ENCODE measurements at places on chromosomes 11 and 22.

DNA sequence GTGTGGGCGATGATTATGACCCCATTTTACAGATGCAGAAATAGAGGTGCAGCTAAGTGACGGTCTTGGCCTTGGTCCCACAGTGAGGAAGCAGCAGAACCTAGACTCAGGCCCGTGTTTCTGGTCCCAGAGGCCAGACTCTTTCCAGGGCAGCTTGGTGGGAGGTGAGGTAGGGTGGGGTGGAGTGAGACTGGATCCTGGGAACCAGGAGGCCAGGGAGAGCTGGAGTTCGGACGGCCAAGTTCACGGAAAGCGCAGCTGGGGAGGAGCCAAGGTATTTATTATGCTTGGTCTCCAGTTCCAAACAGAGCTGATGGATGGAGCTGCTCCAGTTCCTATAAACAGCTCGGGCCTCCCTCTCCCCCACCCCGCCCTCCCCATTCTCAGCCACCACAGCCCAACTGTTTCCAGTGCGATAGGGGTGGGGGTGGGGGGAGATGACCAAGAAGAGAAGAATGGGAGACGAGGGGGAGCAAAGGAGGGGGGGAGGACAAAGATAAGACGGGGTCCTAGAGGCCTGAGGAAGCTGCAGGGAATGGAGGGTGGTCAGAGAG lies 16.2 kb downstream of the LRRC32 start:
- peak; percentile 92 for DNase-seq

DNA sequence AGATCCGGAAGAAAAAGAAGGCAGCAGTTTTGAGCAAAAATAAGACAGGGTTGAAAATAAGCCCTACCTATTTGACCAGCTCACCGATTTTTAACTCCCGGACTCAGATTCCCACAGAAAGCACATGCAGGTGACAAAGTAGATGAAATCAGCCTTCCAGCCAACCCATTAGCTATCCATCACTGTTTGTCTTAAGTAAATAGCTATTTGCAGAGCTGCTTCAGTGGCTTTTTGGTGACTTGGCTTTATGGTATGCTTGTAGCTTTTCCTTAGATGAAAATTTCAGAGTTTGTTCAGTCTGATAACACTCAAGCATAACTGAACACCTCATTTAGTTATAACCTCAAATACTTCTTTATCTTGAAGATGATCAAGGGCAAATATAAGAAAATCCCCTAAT lies 192.6 kb downstream of the HIPK3 start:
- DNase-seq, result peak; percentile 58

GRCh38 chr11:61256710-61257482 lies 15.9 kb downstream of the PGA5 start:
- DNase-seq, result no peak

DNA sequence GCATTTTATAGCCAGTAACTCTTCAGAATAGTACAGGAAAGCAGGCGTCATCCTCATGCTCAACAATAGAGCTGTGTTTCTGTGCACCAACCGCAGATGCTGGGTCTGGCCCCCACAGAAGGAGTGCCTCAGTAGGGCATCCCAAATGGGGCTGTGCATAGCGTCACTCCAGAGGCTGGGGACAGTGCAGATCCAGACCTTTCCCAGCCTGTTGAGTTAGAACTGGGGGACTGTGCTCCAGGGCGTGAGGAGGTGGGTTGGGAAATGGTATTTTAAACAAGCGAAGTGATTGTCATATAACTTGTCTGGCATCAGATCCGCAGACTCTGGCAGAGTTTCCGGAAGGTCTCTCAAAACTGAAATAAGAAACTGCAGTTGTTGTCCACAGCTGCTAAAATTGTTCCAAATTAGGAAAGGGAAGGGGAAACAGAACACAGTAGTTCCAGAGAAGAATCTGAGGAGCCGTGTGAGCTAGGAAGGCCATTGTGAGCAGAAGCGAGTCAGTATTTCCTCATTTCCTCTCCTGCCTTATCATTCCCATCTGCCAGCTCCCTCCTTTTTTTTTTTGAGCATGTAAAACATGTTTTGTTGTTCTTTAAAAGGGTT lies 52.2 kb downstream of the JAM3 start:
- peak; percentile 46 for DNase-seq

DNA sequence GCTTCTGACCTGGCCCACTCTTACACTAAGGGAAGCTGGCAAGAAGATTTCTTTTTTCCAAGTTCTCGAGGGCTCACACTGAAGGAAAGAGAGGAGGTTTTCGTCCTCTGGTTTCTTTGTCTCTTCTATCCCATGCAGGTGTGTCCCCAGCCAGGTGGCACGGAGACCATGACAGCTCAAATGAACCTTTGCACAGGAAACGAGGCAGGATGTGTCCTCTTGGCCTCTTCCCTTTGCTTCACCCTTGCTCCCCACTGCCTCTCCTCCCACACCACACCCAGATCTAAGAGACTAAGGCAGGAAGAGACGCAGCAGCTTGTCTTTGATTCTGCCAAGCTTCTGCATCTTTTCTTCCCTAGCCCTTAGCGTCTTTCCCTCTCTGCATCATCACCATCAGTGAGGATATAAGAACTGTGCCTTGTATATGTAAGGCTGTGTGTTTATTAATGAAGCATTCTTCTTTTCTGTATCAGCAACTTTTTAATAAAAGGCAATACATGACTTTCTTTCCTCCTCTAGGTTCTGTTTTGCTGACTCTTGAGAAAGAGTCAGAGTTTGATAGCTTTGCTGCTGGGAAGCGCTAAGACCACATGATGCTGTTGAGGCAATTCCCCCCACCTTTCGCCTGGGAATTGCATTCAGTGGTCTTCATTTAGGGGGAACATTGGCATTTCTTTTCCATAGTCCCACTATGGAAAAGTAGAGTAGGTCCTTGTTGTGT lies 56.0 kb upstream of the PARVA start:
- DNase-seq, result no peak

DNA sequence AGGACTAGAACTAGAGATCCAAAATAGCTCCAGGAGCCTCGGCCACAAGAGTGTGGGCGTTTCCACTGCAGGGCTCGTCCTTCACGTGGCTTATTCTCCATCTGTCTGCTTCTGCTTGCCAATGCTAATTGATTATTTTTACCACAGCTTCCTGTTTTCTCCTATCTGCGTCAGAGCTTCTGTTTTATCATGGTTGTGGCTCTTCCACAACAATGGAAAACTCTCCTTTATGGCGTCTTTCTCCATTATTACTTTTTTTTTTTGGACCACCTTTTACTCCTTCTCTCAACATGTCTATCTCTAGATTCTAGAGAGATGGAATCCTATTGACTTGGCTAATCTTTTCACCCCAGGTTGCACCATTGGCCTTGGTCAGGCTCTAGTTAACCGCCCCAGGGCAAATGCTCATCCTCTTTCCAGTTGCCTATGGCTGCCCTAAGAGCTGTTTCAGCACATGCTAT lies 25.9 kb downstream of the CAT start:
- DNase-seq, result no peak

GRCh38 chr11:46352063-46352841 lies 5.0 kb downstream of the DGKZ start:
- no peak for DNase-seq

DNA sequence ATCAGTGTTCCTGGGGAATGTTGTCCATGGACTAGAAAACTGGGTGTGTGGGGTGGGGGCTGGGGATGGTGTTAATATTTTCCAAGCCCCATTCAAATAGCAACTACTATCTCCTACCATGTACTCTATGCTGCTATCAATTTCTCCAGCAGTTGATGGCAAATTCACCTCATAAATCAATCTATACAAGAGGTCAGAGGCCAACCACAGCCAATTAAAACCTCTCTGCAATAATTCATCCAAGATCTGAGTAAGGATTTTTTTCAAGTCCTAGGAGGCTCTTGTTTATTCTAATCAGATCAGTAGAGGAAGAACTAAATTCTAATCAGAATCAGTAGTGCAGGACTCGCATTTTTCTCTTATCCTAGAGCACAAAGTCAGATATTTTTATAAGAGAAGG lies 73.4 kb upstream of the WT1 start:
- no peak for DNase-seq

- peak; percentile 70 for DNase-seq
Measured at GRCh38 chr11:12922418-12922817, 86.7 kb upstream of the RASSF10 start.

GRCh38 chr11:121478895-121479697 lies 26.3 kb upstream of the SORL1-AS1 start:
- DNase-seq, result no peak

DNA sequence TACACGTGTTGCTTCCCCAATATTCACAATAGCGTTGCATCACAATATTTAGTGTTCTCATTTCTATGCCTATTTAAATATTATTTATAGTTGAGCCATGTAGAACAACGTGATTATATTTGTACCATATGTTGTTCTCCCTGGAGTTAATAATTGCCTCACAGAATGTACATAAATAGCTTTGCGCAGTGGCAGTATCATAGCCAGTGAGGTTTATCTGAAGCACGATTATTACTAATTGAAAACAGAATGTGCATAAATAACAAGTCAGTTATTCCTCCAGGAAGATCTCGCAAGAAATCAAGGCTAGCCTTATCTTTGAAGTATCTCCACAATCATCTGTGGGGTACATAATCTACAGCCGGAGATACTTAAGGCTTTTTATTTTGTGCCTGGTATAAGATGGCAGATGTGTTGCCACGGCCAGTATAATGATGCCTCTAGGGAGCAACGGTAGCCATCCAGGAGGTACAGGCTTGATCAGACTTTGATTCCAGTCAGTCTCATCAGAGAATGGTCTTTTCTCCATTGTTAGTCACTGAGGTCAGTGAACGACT lies 197.5 kb downstream of the MSANTD4 start:
- DNase-seq, result no peak

DNA sequence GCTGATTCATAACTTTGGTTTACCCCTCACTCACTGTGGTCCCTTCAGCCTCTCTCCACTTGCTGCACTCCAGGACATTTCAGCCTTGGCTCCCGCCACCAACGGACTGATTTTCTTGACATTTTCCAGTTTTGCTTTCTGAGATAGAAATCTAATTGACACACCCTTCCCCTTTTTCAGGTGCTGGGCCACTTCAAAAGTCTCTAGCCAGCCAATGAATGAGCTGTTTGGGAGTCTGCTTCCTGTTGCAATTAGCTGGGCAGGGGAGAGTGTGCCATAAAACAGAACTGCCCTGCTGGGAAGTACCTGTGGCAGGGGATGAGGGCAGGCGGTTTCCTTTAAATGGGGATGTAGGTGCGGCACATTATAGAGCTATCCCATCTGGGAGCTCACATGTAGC lies 21.1 kb upstream of the PLET1 start:
- no peak for DNase-seq

DNA sequence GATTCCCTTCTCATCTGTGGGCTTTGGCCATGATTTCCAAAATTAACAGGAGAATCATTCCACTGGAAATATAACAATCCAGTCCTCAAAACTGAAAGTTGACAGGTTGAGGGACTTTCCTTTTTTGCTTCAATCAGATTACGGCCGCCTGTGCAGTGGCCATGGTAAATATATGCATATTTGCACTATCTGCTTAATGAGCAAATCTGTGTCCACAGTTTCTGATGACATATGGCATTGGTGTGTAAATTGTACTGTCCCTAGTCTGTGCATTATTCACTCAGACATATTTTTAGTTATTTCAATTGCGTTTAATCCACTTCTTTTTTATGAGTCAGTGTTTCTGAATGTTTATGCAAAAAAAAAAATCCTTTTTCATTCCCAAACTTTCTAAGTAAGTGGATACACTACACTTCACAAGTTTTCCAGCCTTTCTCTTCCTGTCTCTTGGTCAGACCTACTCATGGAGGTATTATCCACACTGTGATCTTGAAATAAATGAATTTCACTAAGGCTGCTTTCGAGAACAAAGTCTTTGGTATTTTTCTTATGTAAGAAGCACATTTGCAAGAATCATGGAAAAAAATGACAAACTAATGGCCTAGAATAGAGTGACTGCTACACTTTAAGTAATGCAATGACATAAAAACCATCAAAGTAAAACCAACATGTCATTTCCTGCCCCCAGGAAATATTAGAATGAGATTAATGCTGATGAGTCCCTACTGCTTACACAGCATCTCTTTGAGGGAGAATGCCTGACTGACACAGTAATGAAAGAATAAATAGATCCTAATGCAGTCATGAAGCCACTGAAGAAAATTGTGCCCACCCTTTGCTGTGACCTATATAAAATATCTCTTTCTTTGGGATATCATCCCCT lies 76.4 kb upstream of the MTNR1B start:
- DNase-seq, result peak; percentile 42

DNA sequence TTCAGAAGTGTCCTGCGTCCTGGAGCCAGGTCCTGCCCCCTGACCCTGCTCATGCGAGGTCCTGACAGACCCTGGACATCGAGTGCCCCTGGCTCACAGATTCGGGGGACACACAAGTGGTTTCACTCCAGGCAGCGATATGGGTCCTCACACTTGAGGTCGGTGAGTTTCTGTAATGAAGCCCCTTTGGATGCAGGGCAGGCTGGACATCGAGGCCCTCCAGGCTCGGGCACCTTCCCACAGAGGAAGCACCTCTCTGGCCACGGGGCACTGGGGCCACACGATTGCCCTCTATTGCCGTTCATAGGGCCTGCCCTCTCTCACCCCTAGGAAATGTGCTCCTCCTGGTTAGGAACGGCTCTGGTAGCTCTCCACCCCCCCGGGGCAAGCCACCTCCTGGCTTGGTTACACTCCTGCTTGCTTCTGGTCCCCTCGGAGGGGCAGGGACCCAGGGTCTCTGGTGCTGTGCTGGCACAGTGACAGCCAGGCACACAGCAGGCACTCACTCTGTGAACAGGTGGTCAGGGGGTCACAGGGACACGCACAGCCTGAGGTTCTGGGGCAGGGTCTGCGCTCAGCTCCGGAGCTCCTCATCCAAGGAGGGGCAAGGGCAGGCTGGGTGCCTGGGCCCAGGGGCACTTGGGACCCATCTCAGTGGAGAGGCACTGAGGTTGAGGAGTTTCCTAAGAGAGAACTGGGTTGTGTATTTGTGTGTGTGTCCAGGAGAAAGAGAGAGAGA lies 907.7 kb downstream of the BRD1 start:
- no peak for DNase-seq

- DNase-seq, result no peak
Measured at GRCh38 chr11:121755906-121756305, 303.1 kb upstream of the SORL1-AS1 start.

- DNase-seq, result no peak
Measured at GRCh38 chr11:128881221-128881620, 9.9 kb upstream of the KCNJ5 start.

GRCh38 chr11:17603056-17603825 lies 56.2 kb downstream of the OTOG start:
- DNase-seq, result no peak

GRCh38 chr11:94049351-94049750 lies 28.2 kb downstream of the HEPHL1 start:
- DNase-seq, result no peak

- DNase-seq, result no peak
Measured at GRCh38 chr11:17777086-17777737, 42.6 kb downstream of the KCNC1 start.

GRCh38 chr11:12051287-12051662 lies 42.8 kb upstream of the DKK3 start:
- DNase-seq, result no peak

DNA sequence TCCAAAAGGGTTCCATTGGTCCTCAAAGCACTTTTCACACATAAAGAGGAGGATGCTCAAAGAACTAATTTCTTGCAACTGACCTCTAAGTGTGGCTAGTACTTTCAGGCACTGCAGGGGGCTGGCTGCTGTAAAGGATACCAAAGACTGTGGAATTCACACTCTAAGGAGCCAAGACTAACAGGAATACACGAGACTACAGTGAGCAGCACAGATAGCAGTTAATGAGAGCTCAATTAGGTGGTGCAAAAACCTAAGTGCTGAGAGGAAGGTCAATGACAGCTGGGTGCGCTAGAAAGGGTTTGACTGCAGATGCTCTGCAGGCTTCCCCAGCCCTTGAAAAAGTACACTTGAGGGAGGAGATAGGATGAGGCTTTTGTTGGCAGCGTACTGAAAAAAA lies 124.3 kb upstream of the NTM start:
- peak; percentile 11 for DNase-seq

All from fibroblast of upper back skin (primary cell).